ENCODE measurements at places on chromosomes 12 and 14.

GRCh38 chr12:100703337-100703736 is 91.2 kb upstream of the ANO4 start:
- DNase-seq = no peak

- DNase-seq = no peak
These were observed 77.4 kb downstream of the OTOGL start for GRCh38 chr12:80176706-80177105.

- DNase-seq = no peak
These were observed 249.8 kb upstream of the ARHGAP5 start for GRCh38 chr14:31827325-31827724.

GRCh38 chr12:28223858-28224257 is 33.6 kb downstream of the CCDC91 start:
- no peak for DNase-seq

DNA sequence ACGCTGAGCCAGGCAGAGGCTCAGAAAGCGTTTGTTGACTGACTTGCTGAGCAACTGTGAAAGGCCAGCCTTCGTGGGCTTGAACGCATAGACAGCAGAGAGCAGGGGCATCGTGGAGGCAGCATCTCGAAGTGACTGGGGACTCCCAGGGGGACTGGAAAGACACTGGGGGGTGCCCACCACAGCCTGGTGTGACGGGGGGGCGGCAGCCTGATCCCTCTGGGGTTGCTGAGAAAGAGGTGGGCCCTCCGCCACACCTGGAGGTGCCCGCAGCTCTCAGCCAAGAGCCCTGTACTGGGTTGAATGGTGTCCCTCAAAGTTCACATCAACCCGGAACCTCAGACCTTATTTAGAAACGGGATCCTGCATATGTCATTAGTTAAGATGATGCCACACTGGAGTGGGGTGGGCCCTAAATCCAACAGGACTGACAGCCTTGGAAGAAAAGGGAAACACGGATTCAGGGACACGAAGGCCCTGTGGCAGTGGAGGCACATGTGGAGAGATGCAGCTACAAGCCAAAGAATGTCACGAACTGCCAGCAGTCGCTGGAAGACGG is 84.6 kb downstream of the RFLNA start:
- no peak for DNase-seq

GRCh38 chr12:25981597-25981996 is 23.1 kb downstream of the RASSF8 start:
- no peak for DNase-seq

DNA sequence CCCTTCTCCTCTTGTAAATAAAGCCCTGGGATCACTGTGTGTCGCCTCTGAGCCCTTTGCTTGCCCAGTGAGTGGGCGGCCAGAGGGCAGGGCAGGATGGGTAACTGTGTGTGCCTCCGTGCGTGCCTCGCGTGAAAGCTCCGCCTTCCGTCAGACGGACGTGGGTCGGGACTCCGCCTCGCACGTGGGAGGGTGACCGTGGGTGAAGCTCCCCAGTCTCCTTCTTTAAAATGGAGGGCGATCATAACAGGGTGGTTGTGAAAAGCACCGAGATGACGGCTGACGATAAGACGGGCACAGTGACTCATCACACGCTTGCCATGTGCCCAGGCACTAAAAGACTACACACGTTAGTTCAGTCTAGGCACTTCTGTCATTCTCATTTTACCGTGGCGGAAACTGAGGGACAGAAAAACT is 9.2 kb downstream of the PHB2 start:
- DNase-seq = no peak

- peak; percentile 34 for DNase-seq
These were observed 28.2 kb downstream of the EEA1 start for GRCh38 chr12:92900941-92901340.

- DNase-seq = no peak
These were observed 88.4 kb downstream of the CAND1 start for GRCh38 chr12:67357376-67358125.

DNA sequence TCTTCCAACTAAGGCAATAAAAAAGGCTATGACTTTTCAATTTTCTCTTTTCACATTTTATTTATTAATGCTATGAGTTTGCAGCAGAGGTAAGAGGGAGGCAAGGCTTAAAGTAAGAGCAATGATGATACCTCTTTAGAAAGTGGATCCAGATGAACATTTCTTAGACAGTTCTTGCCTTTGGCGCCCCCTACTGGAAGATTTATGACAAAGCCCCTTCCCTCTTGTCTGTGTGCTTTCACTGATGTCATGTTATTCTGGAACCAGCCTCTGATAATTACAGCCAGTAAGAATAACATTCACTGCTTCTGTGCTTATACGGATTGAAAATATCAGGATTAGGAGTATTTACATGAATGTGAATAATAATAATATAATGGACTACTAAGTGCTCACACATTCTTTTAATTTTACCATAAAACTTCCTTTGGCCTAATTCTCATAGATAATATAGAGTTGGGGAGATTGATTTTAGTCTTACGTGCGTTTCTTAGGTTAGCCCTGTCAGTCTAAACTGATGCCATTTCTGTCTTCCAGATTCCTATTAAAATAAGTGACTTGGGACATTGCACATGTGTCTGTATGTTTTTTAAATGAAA is 1929.9 kb upstream of the SEL1L start:
- peak; percentile 26 for DNase-seq

DNA sequence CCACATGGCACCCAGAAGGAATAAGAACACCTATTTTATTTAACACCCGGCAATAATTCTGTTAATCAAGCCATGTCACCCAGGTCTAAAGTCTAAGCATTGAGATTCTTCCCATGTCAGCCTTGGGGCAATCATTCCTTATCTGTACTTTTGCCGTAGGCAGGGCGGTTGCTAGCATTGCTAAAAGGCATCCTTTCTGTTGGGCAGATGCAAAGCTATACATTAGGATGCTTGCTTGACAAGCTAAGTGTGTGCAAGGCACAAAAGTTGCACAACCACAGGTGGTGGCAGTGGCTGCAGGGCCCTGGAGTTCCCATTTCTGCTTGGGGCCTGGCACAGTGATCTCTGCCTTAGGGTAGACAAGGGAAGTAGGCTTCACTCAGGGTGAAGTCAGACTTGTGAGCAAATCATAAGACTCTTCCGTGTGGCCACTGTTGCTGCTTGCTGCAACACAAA is 12.5 kb upstream of the GALNT6 start:
- DNase-seq = no peak

- DNase-seq = no peak
These were observed 344.9 kb downstream of the FSCB start for GRCh38 chr14:44162197-44162596.

DNA sequence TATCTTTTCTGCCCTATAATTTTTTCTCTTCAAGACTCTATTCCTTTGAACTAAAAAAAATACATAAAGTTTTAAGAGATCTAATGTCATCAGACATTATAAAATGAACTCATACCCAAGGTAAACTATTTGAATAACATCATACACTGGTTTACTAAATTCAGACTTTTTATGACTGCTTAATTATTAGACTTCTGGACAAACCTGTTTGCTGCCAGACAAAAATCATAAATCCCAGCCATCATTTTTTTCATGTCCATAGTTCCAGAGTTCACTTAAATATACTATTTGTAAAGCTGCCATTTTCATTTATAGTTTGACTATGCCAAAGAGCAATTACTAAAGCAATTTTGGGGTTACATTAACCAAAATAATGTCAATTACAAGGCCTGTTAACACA is 34.0 kb downstream of the USP44 start:
- DNase-seq = no peak

DNA sequence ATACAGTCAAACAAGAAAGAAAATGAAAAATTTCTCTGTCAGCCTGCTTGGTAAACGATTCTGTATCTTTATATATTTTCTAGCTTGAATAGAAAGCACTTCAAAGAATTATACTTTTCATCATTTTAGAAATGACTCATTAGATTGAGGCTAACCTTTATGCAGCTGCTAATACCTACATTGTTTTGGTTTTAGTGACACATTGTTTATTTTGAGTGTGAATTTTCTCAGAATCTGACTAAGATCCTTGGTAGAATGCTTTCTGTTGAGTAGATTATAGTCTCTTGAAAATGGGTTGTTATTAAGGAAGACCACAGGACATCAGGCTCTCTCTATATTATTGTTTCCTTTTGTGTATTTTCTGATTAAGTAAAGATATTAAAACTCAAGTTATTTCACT is at the start of gene PMCH:
PMCH (minus strand) TSS at position 45 of the 400 bp plus-strand sequence. CDS start 63 bp downstream, outside the sequence.
- no peak for DNase-seq

- DNase-seq = no peak
These were observed 94.1 kb downstream of the LGMN start for GRCh38 chr14:92654239-92654901.

DNA sequence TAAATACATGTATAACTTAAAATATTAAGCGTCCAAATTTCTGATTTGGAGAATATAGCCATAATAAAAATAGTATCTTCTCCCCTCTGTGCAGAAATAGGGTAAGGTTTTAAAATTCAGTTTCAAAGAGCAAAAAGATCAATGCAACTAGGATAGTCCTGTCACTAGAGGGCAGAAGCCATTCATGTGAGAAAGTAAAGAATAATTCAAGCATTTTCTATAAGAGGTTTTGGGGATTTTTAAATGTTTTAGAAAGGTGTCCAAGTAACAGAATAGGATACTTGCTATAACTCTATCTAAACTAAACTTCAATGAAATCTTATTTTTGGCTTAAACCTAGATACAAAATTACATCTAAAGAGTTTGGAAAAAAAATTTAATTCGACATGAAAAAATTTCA is 50.3 kb downstream of the ADAMTS20 start:
- peak; percentile 2 for DNase-seq

DNA sequence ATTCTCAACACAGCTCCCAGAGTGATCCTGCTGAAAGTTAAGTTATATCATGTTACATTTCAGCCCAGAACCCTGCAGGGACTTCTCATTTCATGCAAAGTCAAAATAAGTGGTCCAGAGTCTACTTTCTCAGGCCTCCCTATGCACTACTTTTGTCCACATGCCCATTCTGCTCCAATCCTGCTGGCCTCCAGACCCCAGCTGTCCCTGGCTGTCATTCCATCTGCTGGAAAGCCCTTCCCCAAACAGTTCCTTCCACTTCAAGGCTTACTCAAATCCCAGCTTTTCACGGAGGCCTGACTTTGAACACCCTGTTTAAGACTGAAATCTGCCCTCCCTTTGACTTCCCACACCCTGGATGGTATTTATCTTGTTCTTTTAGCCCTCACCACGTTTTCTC is 109.8 kb upstream of the DNM1L start:
- DNase-seq = no peak

DNA sequence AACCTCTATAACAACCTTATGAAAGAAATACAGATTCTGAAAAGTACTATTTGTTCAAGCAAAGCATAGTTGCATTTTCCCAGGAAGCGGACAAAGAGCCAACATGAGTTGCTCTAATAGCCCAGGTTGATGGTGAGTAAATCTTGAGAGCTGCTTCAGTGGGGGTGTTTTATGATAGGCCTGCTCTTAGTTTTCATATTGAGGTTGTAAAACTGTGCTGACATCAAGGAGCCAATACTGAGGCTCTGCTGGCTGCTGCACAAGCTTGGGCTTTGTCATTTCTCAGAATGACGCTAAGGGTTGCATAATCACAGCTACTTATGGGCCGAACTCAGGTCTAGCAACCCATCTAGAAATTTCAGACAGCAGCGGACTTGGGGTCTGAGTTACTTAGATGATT is 11.5 kb downstream of the TBC1D30 start:
- DNase-seq = no peak

GRCh38 chr12:130804216-130804615 is 34.8 kb downstream of the STX2 start:
- DNase-seq = no peak

DNA sequence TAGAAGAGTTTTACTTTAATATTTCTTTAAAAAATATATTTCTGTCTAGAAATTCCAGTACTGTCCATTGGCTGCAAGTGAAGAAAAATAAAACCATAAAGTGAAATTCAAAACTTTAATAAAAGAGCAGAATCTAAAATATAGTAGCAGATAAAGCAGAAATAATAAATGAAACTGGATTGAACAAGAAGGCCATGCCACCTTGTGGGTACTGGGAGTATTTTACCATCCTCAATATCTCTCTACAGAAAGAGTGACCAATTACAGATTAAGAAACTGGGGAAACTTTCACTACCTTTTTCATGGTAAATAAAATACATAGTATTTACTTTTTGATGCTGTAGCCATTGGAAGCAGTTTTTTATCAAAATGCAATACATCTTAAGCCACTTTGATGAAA is 220.5 kb downstream of the BCAT1 start:
- no peak for DNase-seq

DNA sequence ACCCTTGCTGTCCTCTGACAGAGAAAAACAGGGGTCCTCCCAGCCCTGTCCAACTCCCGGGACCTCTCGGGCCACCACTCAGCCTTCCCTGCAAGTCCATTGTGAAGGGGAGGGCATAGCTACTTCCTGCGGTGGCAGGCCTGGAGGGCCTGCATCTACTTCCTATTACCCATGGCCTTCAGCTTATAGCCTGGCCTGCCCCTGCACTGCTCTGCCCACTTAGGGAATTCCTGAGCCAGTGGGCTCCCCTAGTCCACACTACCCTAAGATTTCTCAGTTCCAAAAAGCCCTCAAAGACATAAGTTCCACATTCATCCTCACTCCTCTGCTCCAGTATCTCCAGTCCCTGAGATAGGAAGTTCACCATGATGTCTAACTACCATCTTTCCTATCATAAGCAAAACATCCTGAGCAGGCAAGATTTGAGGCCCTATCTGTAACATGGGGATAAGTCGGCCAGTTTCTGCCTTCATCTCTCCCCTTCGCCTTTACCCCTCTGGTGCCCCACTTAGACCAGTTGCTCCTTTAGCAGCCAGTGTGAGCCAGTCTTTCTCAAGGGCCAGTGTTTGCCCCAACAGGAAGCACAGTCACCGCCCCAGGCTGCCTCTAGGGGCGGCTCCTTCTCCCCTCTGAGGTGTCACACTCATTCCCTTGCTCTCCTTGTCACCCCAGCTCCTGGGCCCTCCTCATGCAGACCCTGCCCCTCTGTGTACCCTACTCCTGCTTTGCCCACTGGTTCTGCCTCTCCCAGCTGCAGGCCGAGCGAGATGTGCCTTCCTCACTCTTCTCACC is 10.9 kb downstream of the HDAC7 start:
- DNase-seq = no peak

GRCh38 chr14:34164162-34164864 is 213.4 kb upstream of the EGLN3 start:
- no peak for DNase-seq

DNA sequence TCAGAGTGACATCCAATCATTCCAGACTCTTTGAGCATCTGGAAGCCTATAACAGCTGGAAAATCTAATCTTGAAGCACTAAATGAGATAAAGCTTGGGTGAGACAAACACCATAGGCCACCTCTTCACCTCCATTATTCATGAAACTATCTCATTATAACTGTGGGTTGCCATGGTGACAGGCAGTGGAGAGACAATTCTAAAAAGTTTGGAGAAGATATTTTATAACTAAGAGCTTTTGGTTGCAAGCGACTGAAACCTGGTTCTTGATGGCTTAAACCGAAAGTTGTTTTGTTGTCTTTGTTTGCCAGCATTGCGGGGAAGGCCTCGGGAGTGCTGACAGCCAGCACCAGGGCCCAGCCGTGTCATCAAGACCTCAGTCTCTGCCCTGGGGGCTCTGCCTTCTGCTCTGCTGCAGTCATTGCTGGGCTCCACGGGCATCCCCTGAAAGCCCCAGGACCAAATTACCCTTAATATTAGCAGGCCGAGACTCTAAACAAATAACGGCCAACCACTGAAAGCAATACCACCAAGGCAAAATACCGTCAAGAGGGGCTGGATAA is 353.6 kb upstream of the SFSWAP start:
- DNase-seq = no peak
